ENCODE measurements at places on chromosomes 5 and 9.

- DNase-seq: no peak
Measured at GRCh38 chr5:62477801-62478200, 65.2 kb downstream of the IPO11 start.

DNA sequence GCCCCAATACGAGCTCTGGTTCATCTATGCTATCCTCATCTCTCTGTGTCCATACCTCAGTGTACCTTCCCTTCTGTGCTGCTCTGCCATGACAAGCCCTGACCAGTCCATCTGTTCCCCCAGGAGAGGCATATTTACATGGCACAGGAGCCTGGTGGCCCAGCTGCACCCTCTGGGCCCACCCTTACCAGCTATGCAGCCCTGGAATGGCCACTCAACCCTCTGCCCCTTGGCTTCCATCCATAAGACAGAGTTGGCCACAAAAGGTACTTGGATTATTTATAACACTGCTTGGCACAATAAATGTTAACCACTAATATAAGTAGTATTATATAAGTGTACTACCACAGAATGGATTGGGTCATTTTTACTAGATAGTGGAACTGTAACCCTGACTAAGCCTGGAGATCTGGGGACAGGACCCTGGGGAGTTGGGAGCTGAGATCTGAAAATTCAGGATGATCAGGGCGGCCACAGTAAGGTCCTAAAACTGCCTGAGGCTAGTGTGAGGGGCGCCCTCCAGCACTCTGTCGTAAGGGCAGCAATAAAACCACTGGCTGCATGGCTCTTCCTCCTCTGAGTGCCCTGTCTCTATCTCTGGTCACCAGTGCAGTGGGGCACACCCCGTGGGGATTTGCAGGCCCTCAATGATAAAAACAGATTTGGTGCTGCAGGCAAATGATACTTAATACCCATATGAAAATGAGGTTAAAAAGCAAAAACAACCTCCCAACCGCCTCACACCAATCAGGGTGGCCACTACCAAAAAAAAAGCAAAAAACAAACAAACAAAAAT, 65.8 kb downstream of the SEMA4D start:
- DNase-seq: no peak

DNA sequence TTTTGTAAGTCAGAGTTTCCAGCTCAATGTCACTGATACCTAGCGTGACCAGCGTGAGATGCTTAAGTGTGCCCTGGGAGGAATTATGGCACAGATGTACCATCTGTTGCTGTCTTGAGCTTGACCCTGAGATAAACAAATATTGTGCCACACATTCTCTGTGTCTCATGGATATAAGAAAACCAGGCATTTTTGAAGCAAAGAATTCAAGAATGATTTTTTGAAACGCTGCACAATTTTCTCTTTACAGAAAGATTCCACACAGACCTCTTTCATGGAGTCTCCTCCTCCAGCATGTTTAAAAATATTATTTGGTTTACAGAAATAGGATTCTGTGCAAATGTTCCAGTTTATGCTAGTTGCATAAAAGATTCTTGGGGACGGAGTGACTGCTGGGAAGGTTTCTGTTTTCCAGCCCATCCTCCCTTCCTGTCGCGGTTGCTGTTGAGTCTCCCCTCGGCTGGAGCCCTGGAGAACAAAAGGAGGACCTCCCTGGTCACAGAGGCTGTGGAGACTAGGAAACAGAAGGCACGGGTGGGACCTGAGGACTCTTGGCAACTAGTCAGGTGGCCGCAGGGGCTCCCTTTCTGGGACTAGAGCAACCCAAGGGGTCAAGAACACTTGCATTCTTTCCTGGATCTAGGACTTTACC, 120.8 kb downstream of the RASGRF2 start:
- DNase-seq: no peak

- no peak for DNase-seq
Measured at GRCh38 chr5:141808857-141809256, 69.4 kb downstream of the PCDH1 start.

DNA sequence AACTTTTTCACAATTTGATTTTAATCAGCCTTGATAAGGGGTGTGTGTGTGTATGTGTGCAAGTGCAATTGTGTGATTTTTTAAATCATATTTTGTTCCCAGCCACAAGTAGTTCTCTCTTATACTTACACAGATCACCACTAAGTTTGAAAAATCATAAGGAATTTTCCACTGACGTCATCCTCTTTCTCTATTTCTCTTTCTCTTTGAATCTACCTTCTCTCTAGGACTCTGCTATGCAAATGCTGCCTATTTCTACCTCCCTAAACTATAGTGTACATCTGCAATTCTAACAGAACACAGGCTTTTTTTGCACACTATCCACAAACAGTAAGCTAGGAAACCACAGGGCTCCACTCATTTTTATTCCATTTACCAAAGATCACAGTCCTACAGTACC, 254.6 kb upstream of the CYLC2 start:
- DNase-seq: no peak

- DNase-seq: no peak
Measured at GRCh38 chr5:140344683-140345423, 1.6 kb downstream of the HBEGF start.

DNA sequence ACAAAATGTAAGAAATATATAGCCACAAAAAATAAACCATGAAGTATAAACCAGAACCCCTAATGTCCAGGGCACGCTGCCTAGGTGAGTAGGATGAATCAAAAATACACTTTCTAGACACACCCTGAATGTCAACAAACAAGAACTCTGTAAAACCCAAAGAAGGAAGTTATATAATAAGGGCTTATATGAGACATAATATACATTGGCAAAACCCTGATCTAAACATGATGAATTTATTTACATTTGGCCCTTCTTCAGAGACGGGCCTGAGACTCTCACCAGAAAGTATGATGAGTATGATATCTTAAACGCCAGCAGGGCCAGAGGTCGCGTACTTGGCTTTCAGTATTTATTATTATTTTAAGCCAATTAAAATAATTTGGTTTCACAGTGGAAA, 125.1 kb upstream of the FST start:
- DNase-seq: no peak

GRCh38 chr5:59565551-59565950, 328.0 kb downstream of the PDE4D start:
- DNase-seq: no peak

- DNase-seq: no peak
Measured at GRCh38 chr5:157468293-157468965, 8.4 kb downstream of the NIPAL4 start.

DNA sequence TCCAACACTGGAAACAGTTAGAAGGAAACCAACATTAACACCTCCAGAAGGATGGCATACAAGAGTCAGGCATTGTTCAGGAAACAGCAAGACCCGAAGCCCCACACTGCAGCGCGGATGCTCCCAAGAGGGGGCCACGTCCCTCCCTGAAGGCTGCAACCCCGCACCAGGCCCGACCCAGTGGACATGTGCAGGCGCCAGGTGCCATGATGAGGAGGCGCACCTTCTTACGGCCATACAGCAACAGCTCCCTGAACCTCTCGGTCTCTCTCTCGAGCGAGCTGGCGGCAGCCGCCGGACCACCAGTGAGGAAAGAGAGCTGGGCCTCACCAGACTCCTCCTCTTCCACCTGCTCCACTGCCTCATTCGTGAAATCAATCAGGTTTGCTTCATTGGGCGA, 20.2 kb downstream of the SEC16A start:
- no peak for DNase-seq

GRCh38 chr9:35960039-35960655, 2.2 kb upstream of the OR2S2 start:
- DNase-seq: no peak

- DNase-seq: no peak
Measured at GRCh38 chr9:108040783-108041182, 551.2 kb upstream of the KLF4 start.

DNA sequence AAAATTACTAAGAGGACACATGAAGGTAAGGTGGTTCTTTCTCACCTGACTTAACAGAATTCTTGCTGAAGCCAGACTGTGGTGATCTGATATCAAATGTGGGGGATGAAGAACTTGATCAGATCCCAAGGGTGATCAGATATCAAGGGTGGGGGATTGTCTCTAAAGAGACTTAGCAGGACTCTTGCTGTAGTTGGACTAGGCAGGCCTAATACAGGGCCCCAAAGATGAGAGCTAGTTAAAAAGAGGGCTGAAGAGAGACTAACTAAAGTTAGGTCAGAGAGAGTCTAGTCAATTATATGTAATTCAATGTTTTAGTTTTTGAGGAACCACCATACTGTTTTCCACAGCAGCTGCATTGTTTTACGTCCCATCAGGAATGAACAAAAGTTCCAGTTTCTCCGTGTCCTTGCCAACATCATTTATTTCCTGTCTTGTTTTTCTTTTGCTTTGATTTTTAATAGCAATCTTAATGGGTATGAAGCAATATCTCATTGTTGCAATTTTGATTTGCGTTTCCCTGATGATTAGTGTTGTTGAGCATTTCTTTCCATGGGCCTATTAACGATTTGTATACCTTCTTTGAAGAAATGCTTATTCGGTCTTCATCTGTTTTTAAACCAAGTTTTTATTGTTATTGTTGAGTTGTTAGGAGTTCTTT, 77.6 kb upstream of the ALDH1A1 start:
- DNase-seq: no peak

DNA sequence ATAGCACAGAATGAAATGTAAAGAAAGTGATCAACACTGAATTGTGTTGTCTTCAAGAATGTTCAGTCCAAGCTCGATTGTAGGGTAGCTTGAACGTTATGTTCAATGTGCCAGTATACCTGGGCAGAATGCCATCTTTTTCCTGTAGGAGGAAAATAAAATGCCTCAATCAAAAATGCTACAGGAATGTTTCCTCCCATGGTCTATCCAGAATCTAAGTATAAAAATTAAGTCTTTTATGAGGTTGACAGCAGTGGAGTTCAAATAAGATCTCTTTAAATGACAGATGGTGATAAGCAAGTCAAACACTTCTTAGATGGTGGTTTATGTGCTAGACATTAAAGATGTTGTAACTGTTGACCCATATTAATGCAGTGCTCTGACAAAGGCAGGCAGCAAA, 488.6 kb downstream of the CSNK1G3 start:
- peak; percentile 79 for DNase-seq

DNA sequence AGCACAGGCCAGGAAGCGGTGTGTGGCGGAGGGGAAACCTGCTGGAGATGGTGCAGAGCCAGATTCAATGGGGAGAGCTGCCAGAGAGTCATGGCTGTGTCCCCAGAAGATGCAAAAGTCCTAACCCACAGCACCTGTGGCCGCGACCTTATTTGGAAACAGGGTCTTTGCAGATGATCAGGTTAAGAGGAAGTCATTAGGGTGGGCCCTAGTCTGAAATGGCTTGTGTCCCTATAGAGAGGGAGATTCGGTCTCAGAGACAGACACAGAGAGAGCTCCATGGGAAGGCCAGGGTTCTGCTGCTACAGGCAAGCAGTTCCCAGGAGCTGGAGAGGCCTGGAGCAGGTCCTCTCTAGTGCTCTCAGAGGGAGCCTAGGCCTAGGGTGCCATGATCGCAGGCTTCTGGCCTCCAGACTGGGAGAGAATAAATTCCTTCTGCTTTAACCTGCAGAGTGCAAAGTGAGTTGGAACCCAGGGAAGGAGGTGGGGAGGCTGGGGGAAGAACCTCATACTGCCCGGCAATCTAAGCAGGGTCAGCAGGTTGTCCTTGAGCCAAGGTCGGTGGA, 1.9 kb upstream of the LPCAT1 start:
- no peak for DNase-seq

DNA sequence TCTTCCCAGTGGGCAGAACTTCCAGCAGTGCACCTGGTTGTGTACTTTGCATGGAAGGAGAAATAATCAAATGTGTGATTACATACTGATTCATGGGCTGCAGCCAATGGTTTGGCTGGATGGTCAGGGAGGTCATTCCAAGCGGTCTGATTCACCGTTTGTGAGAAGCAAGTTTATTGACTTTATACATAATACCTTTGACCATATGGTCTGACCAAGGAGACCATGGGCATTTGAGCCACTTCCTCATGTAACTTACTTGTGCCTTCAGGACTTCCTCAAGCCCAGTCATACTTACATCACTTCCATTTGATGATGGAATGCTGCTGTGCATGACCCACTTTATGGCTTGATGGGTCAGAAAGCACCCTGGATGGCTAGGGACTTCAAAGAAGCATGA, 41.1 kb downstream of the DAP start:
- DNase-seq: no peak

DNA sequence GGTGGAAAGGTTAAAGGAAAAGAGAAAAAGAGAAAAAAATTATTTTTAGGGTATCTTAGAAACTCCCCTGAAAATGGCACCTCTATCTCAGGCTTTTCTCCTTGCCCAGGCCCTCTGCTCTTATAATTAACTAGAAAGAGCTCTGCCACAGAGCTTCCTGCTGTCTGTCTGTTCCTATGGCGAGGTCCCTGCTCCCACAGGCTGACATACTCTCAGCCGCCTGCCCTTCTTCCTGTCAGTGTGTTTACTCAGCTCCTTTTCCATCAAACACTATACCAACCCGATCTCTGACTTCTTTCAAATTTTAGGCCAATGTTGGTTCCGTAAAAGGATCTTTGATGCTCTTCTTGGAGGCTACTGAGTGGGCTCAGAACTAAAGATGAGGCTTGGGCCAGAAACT, 482.6 kb downstream of the DMAC1 start:
- DNase-seq: no peak

- DNase-seq: no peak
Measured at GRCh38 chr5:37197340-37198050, 51.7 kb downstream of the CPLANE1 start.

DNA sequence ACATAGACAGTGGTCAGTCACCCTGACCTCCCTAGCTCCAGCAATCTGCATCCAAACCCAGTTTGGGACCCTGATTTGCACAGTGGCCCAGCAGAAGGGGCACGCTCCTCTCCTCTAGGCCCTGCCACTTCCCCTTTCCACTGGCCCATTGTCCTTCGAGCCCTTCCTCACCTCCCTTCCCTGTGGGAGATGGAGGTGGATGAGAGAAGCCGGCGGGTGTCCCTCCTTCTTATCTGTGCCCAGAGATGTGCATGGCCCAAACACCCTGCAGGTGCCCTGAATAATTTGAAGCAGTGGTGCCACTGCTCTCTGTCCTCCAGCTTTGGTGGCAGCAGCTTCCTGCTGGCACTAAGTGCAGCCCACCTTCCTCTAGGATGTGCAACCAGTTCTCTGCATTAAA, 140.0 kb downstream of the BARX1 start:
- DNase-seq: no peak

- DNase-seq: no peak
Measured at GRCh38 chr5:148768806-148769415, 57.5 kb upstream of the ADRB2 start.

- DNase-seq: no peak
Measured at GRCh38 chr9:133489253-133490190, 10.6 kb upstream of the SLC2A6 start.

DNA sequence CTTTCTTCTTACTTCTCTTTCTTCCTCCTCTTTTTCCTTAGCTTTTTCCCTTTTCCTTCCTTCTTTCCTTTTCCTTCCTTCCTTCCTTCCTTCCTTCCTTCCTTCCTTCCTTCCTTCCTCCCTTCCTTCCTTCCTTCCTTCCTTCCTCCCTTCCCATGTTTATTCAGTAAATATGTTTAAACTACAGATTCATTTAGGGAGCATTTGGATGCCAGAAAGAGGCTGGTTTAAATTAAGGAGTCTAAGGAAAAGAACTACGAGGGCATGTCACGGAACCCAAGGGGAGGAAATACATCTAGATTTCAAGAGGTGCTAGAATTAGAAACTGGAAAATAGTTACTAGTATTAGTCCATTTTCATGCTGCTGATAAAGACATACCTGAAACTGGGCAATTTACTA, 320.0 kb upstream of the ARRDC3 start:
- no peak for DNase-seq

GRCh38 chr5:135211791-135212190, 177.8 kb upstream of the PITX1 start:
- DNase-seq: no peak

- DNase-seq: no peak
Measured at GRCh38 chr5:122951658-122952057, 84.9 kb downstream of the PPIC start.

- DNase-seq: no peak
Measured at GRCh38 chr5:167309941-167310517, 981.4 kb upstream of the WWC1 start.
